Transverse colon (tissue), 4 donors: ENCODE measurements at places on chromosomes 2 and 18. TPM values are rescaled to one million over a fixed set of nuclear protein-coding genes. Genes with fewer than 3 reads are reported as not detected.
A peak's percentile ranks its signal among the peaks of the same experiment; 100 is the strongest.

DNA sequence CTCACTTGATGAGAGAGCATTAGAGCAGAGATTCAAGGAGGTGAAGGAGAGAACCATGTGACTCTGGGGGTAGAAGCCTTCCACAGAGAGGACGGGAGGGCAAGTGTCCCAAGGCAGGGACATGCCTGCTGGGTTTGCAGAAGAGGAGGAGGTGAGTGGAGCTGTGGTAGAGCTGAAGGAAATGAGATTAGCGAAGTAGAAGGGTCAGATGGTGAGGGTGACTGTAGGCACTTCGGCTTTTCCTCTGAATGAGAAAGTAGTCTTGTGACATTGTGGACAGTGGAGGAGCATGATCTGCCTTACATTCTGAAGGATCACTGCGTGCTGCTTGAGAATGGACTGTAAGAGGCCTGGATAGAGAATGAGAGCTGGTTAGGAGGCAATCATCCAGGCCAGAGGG is 126.0 kb downstream of the NXPH2 start:
- no peak overlapping the region for H3K27ac ChIP-seq
- H3K27me3 ChIP-seq: no peaks in the 10 kb centered on the region
- no peaks in the 10 kb centered on the region for H3K4me1 ChIP-seq
- no peak overlapping the region for H3K4me3 ChIP-seq
- no peak for DNase-seq
- H3K36me3 ChIP-seq: no peaks in the 10 kb centered on the region

GRCh38 chr2:179170901-179171300 is 93.7 kb downstream of the SESTD1 start:
- no peak for DNase-seq
- H3K27ac ChIP-seq: no peak overlapping the region
- no peaks in the 10 kb centered on the region for H3K4me1 ChIP-seq
- H3K36me3 ChIP-seq: no peaks in the 10 kb centered on the region
- H3K27me3 ChIP-seq: no peaks in the 10 kb centered on the region
- no peak overlapping the region for H3K4me3 ChIP-seq

DNA sequence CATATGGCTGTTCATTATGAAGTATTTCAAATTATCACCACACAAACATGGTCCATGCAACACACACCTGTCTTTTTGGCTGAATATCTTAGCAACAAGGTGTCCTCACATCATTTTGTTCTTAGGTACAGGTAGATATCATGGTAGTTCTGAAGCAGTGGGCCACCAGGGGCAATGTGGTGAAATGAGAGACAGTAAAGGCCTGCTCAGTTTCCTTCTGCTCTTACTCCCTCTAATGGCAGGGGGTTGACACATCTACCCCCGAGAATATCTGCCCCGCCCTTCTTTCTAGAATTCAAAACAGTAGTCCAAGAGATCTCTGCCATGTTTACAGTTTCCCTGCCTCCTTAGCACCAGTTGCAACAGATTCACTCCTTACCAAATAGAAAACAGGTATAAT is 147.0 kb upstream of the KLHL14 start:
- H3K4me1 ChIP-seq: no peaks in the 10 kb centered on the region
- no peak overlapping the region for H3K4me3 ChIP-seq
- H3K27ac ChIP-seq: no peak overlapping the region
- H3K27me3 ChIP-seq: no peaks in the 10 kb centered on the region
- DNase-seq: peak; percentile 8

DNA sequence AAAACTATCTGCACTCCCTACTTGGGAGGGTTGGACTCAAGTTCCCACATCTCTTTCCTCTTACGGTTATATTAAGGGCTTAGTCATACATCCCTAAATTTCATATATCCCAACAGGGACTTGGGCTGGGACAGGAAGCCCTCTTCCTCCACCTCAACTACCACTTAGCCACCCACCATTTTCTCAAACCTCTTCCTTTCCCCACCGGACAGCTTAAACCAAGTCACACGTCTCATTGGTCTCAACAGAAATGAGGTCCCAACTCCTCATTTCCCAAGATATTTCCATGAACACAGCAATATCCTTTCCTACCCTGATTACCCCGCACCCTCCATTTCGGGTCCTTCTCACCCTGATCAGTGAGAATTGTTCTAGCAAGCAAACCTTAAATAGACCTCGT is 736 bp downstream of the ZSCAN30 start:
- H3K4me3 ChIP-seq: peak overlapping the region; percentile 55
- H3K4me1 ChIP-seq: peaks cover 7% of the 10 kb centered on the region
- H3K27me3 ChIP-seq: no peaks in the 10 kb centered on the region
- H3K27ac ChIP-seq: peak overlapping the region; percentile 87
- no peaks in the 10 kb centered on the region for H3K36me3 ChIP-seq

DNA sequence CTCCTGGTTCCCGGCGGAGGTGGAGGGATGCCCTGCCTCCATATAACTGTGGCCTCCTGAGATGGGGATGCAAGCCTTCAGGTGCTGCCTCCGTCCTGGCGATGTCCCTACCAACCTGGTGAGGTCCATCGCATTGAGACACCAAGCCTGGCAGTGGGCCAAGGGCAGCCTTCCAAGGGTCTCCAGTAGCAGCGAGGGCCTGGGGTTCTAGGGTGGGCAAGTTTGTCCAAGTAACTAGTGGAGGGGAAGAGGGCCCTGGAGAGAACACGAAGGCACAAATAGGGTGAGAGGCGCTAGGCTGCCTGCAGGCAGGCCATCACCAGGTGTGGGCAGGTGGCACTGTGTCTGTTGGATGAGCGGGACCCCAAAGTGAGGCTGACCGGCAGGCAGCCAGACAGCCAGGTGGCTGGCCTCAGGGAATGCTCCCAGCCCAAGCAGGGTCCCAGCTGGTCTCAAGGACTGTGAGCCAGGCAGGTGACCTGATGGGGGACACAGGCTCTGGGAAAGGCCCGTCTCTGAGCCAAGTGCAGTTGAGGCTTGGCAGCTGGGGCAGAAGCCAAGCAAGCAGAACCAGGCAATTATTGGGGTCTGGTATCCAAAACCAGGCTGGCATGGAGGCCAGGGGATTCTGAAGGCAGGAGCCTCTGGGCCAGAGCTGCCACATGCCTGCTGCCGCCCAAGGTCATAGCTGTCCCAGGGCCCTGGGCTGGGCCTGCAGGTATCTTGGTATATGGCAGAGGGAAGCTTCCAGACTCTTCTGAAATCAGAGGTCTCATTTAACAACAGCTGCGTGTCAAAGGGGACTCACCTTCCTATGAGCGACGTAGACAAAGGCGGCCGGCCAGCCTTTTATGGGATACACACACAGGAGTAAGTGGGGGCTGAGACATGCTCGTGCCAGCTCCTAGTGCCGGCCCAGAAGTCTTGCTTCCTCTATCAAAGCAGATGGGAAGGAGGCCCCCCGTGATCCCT is 23.4 kb downstream of the RAMP1 start:
- peak overlapping the region; percentile 83 for H3K27ac ChIP-seq
- DNase-seq: no peak
- no peaks in the 10 kb centered on the region for H3K36me3 ChIP-seq

PRSS56 gene
- not detected for total RNA-seq

- H3K4me3 ChIP-seq: no peak overlapping the region
- peak overlapping the region; percentile 1 for H3K27ac ChIP-seq
- DNase-seq: no peak
- no peaks in the 10 kb centered on the region for H3K27me3 ChIP-seq
- H3K36me3 ChIP-seq: no peaks in the 10 kb centered on the region
- H3K4me1 ChIP-seq: peaks cover 35% of the 10 kb centered on the region
Measured at GRCh38 chr18:48542513-48543181, 3.8 kb downstream of the CTIF start.

GRCh38 chr2:60413069-60413813 is 140.2 kb downstream of the BCL11A start:
- no peaks in the 10 kb centered on the region for H3K27me3 ChIP-seq
- no peaks in the 10 kb centered on the region for H3K36me3 ChIP-seq
- H3K27ac ChIP-seq: no peak overlapping the region
- no peak for DNase-seq
- no peaks in the 10 kb centered on the region for H3K4me1 ChIP-seq

- H3K4me1 ChIP-seq: peaks cover 8% of the 10 kb centered on the region
- no peaks in the 10 kb centered on the region for H3K27me3 ChIP-seq
- H3K27ac ChIP-seq: peak overlapping the region; percentile 26
- H3K36me3 ChIP-seq: no peaks in the 10 kb centered on the region
Measured at GRCh38 chr2:174051741-174052583, 86.8 kb upstream of the SP3 start.

TMEFF2 gene
- 0.32 TPM for total RNA-seq

SPHKAP gene
- total RNA-seq: 0.60 TPM

DNA sequence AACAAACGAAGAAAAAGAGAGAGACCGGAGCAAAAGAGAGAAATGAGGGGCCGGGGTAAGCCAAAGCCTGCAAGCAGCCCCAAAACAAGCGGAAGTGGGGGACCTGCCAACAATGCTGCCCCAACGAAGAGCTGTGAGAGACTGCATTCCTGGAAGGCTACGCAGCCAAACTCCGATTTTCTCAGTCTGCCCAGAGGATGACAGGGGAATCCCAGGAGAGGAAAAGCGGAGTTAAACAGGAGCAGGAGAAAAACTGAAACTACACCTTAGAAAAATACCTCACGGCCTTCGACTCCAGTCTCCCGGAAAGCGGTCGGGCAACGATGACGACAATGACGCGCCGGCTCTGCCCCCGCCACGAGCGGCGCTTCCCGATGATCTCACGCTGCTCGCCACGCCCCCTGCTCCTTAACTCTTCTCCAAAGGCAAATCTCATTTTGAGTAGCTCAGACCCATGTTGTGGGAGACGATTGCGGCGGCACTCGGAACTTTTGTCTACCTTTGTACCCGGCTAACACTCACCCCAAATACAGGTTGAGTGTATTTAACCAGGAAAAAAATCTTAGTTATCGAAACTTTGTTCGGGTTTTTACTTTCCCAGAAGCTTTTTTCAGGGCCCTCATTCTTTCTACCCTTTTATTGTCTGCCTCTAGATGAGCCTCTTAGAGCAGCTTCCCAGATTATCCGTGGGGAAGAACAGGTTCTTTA is at the start of gene C1D:
TSS of gene C1D (minus strand) at position 325 of the 708 bp plus-strand sequence. CDS start 15,694 bp downstream, outside the sequence.
- H3K27ac ChIP-seq: peak within 1 kb of the TSS; percentile 96
- peaks cover 10% of the 10 kb centered on the region for H3K4me1 ChIP-seq
- no peaks in the 10 kb centered on the region for H3K27me3 ChIP-seq

MITD1 gene
- 30.6 TPM for total RNA-seq

PXDN gene
- 46.2 TPM for total RNA-seq

MATN3 gene
- total RNA-seq: 0.27 TPM

DNA sequence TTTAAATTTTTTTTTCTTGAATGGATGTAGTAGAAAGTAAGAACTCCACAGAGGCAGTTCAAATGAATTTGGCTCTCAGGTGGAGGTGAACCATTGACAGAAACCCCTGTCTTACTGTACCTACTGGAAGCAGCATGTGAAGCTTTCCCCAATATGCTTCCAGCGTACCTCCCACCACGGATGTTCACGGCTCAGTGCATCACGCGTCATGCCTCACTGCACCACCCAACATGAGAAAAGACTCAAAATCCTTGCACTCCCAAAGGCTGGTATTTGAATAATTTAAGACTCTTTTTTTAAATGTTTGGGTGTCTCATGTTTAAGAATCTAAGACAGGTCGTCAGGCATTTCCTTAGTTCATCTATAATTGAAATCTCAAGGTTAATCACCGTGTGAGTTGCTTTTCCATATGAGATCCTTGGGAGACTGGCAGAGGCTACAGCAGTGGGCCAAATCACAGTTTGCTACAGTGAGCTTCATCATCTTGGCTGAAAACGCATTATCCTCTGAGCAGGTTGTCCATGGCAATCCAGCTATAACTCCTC is 846.4 kb downstream of the DCDC2C start:
- H3K36me3 ChIP-seq: no peaks in the 10 kb centered on the region
- H3K4me1 ChIP-seq: no peaks in the 10 kb centered on the region
- DNase-seq: no peak
- H3K27ac ChIP-seq: no peak overlapping the region
- no peak overlapping the region for H3K4me3 ChIP-seq
- H3K27me3 ChIP-seq: no peaks in the 10 kb centered on the region

DNA sequence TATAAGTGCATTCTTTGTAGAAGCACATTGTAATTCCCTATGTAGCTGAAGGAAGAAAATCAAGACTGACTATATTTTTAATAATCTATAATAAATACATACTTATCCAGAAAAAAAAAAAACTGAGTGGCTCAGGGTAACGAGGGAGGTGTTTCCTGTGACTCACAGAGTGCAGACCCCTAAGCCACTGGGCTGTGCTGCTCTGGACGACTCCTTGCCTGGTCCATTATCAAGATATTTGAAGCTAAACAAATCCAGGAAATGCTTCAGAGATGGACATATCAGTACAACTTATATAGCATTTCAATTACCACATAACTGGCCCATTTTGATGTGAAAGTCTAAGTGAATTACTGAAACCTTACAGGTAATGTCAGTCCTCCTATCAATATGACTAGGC is 80.6 kb downstream of the PIGN start:
- no peaks in the 10 kb centered on the region for H3K36me3 ChIP-seq
- no peaks in the 10 kb centered on the region for H3K4me1 ChIP-seq
- no peak overlapping the region for H3K4me3 ChIP-seq
- H3K27me3 ChIP-seq: no peaks in the 10 kb centered on the region

UGT1A8 gene
- 15.1 TPM for total RNA-seq

DDX1 gene
- total RNA-seq: 48.1 TPM

FSHR gene
- total RNA-seq: not detected

- no peaks in the 10 kb centered on the region for H3K4me1 ChIP-seq
- H3K4me3 ChIP-seq: no peak overlapping the region
- no peaks in the 10 kb centered on the region for H3K27me3 ChIP-seq
- no peaks in the 10 kb centered on the region for H3K36me3 ChIP-seq
Measured at GRCh38 chr2:143994961-143995360, 525.0 kb downstream of the ZEB2 start.

DNA sequence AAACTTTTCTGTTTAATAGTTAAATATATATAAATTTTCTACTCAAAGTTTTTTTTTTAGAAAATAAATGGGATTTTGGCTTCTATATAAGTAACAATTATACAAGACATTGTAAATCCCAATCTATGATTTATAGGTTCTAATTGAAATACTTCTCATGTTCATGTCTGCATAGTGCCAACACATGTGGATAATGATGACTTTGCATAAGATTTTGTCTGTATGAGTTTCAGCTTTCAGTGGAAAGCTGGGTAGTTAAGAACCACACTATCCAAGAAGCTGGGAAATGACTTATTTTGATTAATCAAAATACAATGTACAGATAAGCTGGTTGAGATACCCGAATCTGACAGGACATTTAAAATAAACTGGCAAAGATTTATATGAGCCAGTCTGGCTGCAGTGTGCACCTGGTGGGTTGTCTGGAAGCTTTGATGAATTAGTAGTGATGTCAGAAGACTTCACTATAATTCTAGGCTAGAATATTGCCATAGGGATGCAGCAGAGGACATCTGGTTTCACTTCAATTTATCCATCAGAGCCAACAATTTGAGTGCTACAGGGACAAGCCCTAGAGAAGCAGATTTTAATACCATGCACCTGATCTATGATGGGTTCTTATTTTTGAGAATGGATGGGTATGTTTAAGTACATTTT is 45.4 kb downstream of the EML6 start:
- no peak overlapping the region for H3K4me3 ChIP-seq
- no peaks in the 10 kb centered on the region for H3K36me3 ChIP-seq
- no peak overlapping the region for H3K27ac ChIP-seq
- H3K27me3 ChIP-seq: no peaks in the 10 kb centered on the region
- no peaks in the 10 kb centered on the region for H3K4me1 ChIP-seq

GRCh38 chr18:61308795-61309393 is 24.3 kb upstream of the CDH20 start:
- H3K36me3 ChIP-seq: no peaks in the 10 kb centered on the region
- H3K27ac ChIP-seq: no peak overlapping the region
- H3K27me3 ChIP-seq: no peaks in the 10 kb centered on the region
- no peaks in the 10 kb centered on the region for H3K4me1 ChIP-seq
- H3K4me3 ChIP-seq: no peak overlapping the region
